Cardiac septum (tissue), 1 donor: ENCODE measurements at places on chromosomes 2 and 18.

DNA sequence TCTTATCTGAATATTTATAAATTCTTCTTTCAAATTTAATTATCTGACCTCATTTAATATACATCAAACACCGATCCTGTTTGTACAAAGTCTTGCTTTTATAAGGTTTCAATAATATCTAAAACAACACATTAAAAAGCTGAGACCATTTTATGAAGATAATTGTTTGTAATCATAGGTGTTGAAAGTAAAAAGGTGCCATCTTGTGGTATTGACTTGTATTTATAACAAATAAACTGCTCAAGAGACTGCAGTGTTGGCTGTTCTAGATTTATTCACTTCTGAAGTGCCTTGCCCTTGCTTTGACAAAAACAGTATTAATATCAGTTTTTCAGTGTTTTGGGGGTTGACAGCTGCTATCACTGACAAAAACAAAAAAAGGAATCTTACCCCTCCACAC lies 286.8 kb upstream of the HNMT start:
- no peak for DNase-seq

DNA sequence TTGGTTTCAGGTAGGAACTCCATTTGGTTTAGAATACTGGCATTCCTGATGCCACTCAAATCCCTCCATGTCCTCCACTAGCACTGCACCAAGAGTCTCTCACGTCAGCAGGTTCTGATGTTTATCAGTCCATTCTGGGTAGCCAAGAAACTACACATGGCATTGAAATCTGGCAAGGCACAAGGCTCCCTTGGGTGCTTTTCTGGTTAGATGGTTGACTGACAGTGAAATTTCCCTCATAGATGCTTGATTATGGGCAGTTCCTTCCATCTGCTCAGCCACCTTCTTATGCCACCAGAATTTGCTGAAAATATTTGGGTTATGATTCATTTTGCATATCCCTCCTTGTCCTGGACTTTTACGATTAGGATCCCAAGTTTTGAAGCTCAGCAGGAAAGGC lies 32.6 kb downstream of the EDAR start:
- no peak for DNase-seq

GRCh38 chr2:195212586-195212985 lies 444.4 kb upstream of the SLC39A10 start:
- DNase-seq: no peak

GRCh38 chr2:117486081-117486480 lies 328.4 kb upstream of the DDX18 start:
- no peak for DNase-seq

DNA sequence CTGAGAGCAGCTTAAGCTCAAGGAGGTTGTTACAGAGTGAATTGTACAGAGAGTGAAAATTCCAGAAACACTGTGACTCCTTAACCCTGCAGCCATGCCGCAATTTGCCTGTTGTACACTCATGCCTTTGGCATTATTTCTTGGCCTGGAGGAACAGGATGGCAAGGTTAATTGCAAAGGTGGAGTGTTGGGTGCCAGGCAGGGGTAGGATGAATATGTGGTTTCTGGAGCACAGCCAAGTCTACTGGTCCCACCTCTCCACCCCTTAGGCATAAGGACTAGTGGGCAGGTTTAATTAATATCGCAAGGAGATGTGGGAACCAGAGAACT lies 250.2 kb downstream of the LRRTM1 start:
- no peak for DNase-seq

DNA sequence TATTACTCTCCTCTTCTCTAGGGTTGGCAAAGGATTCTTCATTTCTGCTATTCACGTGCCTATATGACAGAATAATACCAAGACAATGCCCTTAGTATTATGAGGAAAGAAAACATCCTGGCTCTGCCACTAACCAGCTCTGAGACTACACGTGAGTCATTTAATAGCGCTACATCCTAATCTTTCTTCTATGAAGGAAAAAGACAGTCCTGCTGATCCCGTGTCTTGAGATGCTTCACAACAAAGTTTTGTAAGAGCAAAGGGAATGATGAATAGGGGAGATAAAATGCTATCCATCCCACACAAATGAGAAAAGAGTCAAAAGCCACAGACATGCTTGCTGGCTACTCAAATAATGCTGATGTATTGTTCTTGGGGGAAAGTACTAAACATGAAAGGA lies 152.8 kb downstream of the PID1 start:
- DNase-seq: no peak

GRCh38 chr2:202322435-202322834 lies 53.7 kb upstream of the BMPR2 start:
- no peak for DNase-seq

- no peak for DNase-seq
These were observed 887 bp upstream of the ZNF396 start for GRCh38 chr18:35377875-35378573.

GRCh38 chr2:239015218-239015900 lies 167.5 kb downstream of the TWIST2 start:
- peak; percentile 29 for DNase-seq

- DNase-seq: no peak
These were observed 24.6 kb upstream of the MC5R start for GRCh38 chr18:13799396-13799795.

DNA sequence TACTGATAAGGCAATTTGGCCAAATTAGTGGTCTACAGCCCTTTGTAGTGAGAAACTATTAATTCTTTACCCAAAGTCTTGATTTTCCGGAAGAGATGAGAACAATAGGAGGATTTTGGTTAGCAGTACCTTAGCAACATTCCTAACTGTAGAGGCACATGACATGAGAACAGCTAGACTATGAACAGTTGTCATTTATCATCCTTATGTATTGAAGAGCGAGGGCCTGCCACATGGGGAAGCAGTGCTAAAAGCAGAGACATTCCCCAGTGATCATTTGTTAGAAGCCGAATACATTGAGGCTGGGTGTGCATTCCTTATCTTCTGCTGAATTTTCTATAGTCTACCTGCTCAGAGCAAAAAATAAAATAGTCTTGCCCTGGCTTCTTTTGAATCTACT lies 65.2 kb downstream of the RBBP8 start:
- DNase-seq: no peak

DNA sequence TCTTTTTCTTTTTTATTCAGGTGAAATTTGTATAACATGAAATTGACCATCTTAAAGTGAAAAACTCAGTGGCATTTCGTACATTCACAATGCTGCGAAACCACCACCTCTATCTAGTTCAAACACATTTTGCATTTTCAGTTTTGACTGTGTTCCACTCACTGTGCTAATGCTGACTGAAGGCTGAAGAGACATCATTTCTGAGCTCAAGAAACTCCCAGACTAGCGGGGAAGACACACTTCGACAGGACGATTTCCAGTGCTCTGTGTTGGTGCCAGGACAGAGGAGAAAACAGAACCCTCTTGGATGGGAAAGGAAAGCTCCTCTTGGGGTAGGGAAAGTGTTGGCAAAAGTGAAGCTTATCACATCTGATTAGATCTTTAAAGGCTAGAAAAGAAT lies 44.2 kb upstream of the CBLN2 start:
- no peak for DNase-seq

GRCh38 chr2:63676135-63676534 lies 87.4 kb downstream of the MDH1 start:
- no peak for DNase-seq

DNA sequence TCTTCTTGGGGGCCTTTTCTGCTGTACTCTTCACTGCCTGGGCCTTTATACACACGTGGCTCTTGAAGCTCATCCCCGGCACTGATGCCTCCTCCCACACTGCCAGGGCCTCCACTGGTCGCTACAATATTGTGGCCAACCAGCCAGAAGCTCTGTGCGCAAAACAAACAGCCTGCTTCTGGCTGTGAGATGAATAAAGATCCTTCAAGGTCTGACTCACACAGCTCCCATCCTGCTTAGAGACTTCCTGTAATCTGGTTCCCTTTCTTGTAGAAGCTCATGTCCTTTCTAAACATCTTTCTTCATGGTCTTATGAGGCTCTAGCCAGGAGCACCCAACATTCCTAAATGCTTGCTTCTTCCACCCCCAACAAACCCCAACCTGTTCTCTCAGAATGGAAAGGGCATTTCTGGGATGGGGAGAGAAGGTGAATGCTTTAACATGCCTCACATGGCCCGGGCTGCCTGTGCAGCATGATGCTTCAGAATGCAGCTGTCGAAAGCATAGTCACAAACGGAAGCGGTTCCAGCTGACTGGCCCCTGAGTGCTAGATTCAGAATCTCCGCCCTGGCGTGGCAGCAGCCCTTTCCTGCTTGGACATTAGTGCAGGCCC lies 24.6 kb downstream of the NRP2 start:
- no peak for DNase-seq

DNA sequence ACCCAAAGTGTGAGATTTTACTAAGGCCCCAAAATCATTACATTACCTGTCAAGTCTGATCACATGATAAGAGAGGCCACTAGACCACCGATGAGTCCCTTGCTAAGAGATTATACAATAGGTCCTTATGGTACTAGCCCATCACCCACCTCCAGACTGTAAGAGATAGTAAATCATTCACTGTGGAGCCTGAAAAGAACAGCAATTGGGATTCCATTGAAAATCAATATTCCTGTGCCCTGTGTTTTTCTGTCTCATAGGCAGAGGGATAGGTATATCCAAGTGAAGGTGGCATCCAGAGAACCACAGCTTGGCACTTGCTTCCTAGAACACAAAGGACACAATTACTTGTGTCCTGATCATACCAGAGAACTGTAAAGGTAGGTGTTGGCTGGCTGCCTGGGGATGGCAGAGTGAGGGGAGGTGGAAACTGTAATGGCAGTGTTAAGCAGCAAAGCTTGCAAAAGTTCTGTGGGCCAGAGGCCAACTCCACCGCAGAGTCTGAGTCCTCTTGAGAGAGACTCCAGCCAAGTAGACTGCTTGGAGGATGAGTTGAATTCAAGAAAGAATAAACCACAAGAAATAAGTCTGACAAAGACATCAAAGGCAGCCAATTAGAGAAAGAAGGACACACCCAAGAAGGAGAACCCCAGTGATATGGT lies 102.0 kb upstream of the PIEZO2 start:
- no peak for DNase-seq

DNA sequence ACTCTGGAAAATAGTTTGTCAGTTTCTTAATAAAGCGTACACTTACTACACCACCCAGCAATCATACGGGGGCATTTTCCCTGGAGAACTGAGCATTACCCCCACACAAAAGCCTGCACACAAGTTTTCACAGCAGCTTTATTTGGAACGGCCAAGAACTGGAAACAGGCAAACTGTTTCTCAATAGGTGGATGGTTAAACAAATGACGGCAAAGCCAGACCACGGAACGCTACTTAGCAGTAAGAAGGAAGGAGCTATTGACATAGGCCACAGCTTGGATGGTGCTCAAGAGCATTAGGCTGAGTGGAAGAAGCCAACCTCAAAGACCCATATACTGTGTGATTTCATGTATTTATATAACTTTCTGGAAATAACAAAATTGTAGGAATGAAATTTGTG lies 9.0 kb downstream of the MALL start:
- DNase-seq: no peak

DNA sequence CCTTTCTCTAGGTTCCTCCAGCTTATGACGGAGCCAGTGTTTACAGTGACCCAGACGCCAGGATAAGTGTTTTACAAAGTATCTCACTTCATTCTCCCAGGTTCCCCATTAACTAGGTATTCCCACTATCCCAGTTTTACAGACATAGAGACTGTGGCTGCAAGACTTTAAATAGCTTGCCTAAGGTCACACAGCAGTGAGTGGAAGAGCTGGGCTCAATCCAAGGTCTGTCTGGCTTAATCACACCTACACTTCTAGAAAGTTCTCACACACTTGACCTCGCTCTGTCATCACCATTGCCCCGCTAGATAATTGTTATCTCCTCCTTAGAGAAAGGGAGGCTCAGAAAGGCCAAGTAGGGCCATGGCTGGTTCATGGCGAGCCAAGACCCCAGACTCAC lies 110.2 kb downstream of the ANTXR1 start:
- no peak for DNase-seq

DNA sequence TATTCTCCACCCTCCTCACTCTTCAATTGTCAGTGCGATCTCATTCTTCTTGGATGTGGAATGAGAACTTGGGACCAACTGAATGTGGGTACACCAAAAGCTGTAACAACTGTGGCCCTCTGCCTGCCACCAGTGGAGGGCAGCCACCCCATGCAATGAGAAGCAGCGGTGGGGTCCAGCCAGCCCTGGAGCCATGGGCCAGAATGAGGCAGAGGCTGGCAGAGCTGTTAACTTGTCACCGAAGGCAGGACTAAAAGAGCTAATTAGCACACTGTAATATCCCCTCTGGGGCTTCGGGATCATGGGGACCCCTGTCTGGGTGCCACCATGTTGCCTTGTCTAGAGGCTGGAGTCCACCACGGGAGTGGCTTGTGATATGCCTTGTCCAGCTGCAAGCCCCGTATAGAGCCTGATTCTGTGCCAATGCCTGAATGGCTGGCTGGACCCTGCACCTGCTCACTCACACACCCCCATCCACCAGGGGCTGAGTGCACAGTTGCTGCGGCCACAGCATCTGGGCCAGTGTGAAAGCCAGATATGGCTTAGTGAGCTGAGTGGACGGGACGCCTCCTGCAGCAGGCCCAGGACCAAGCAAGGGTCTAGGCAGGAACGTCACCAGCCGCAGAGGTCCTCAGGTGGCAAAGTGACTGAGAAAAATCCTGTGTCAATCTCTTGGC lies 680.5 kb downstream of the DSC3 start:
- no peak for DNase-seq

GRCh38 chr18:49569724-49570123 lies 7.9 kb downstream of the LIPG start:
- DNase-seq: no peak

GRCh38 chr2:215504547-215504946 lies 68.7 kb upstream of the FN1 start:
- DNase-seq: no peak

DNA sequence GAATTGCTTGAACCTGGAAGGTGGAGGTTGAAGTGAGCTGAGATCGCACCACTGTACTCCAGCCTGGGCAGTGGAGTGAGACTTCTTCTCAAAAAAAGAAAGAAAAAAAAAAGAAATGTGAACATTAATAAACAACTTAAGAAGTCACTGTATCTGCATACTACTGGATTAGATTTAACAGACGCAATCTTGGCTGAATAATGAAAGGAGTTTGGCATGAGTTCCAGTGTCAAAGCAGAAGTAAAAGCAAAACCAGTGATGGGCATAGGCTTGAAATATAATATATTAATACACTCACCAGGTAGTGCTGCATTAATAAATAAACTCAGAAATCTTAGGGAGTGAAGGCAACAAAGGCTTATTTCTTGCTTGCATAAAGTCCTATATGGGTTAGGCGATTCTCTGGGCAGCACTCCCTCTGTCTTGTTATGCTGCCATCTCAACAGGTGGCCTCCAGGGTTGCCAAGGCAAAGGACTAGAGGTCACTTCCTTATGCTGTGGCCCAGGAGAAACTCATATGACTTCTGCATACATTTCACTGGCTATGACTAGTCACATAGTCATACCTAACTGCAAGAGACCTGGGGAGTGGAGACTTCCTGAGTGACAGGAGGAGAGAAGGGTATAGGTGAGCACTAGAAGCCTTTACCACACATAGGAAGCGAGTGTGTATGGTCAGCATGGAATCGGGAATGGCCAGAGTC lies 296.2 kb upstream of the SPRED2 start:
- DNase-seq: no peak

GRCh38 chr2:54999182-54999581 lies 51.1 kb downstream of the RTN4 start:
- DNase-seq: no peak
